MG63 (cell line): ENCODE measurements at places on chromosomes 11 and 22. TPM values are rescaled to one million over a fixed set of nuclear protein-coding genes. Genes with fewer than 3 reads are reported as not detected.

The TNNI2 gene
- not detected in 2 replicates for total RNA-seq

DNA sequence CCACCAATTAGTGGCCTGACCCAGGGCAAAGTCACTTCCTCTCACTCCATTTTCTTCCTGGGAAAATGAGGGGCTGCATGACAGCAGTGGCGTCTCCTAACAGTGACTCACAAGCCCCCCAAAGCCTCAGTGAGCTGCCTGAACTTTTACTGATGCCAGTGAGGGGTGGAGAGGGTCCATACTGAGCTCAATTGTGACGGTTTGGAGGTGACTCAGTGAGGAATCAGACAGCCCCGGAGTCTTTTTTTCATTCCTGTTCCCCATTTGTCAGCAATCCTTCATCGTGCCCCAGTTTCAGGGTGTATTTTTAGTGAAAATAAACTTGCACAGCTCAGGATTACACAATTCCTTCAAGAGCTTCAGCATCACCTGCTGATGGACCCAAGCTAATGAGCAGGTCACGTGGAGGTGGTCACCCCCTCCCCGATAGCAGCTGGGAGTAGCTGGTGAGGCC, 30.1 kb upstream of the RASD2 start:
- no peak for DNase-seq

The GAL3ST1 gene
- total RNA-seq: not detected in 2 replicates

GRCh38 chr11:124600621-124601320, 10.5 kb upstream of the PANX3 start:
- no peak for DNase-seq

DNA sequence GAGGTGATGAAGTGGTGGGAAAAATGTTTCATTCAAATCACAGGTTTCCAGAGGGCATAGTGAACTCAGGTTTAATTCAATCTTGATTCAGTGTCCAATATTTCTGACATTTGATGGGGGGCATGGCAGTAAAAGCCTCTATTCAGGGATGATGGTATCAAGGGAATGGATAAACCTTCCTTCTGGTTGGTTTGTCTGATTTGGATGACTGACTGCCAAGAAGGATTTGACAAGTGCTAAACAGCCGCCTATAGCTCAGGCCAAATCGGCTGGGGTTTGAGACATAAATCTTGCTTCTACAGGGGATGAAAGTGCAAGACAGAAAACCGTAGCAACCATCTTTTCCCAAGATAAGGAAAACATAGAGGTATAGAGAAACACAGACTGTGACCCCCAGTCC, 121.8 kb upstream of the C11orf87 start:
- no peak for DNase-seq

GRCh38 chr11:102476069-102476468, 23.5 kb upstream of the TMEM123 start:
- no peak for DNase-seq

GRCh38 chr11:121389651-121390050, 62.5 kb upstream of the SORL1 start:
- DNase-seq: no peak

DNA sequence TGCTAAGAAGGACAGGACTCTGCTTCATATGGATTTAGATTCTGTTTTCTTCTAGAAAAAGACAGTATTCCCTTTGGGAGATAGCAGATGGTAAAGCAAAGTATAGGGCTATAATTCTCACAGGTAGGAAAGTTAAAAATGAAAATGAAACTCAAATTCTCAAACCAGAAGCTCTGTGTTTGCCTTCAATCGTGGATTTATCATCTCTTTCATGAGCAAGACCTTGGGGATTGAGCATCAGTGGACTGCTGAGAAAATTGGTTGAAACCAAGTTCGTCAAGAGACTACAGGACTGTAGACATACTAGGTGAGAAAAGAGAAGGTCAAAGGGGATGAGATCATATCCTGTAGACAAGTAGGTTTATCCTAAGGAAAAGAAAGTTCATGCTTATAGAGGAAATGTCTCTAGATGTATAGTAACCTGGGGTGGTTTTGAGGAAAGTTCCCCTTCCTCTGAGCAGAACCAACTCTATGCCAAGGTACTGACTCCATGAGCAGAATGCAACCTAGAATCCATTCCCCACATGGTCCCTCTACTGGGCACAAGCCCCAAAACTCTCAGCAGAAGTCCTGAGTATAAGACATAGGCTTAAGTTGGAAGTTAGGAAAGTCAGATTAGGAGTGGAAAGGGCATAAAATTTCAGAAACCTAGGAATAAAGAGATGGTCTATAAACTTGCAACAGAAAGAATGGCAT, 46.5 kb downstream of the SLC5A12 start:
- DNase-seq: no peak

GRCh38 chr11:117411736-117412135, 84.1 kb downstream of the CEP164 start:
- no peak for DNase-seq

The OR2AG1 gene
- not detected in 2 replicates for total RNA-seq

DNA sequence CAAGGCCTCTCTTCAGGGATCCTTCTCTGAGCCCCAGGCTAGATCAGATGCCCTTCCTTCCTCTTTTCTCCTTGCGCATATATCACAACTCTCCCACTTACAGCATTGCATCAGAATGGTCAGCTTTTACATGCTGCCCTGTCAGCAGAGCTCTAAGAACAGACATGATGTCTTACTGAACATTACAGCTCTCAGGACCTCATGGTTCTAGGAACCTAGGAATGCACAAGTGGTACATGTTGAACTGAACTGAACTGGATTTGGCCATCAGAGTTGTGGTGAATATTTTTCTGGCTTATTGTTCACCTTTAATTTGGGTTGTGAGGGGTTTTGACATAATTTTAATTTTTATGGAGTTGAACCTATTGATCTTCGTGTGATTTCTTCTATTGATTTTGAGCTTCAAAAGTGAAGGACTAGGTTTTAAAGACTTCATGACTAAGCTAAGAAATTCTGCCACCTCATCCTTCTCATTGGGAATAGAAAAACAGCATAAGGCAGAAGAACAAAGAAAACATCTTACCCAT, 37.7 kb upstream of the SPON1 start:
- no peak for DNase-seq

- no peak for DNase-seq
Measured at GRCh38 chr11:114178656-114179055, 117.5 kb upstream of the NNMT start.

The TPBGL gene
- total RNA-seq: not detected in 2 replicates

The TRIM48 gene
- not detected in 2 replicates for total RNA-seq

- no peak for DNase-seq
Measured at GRCh38 chr11:15555161-15555560, 440.4 kb downstream of the INSC start.

DNA sequence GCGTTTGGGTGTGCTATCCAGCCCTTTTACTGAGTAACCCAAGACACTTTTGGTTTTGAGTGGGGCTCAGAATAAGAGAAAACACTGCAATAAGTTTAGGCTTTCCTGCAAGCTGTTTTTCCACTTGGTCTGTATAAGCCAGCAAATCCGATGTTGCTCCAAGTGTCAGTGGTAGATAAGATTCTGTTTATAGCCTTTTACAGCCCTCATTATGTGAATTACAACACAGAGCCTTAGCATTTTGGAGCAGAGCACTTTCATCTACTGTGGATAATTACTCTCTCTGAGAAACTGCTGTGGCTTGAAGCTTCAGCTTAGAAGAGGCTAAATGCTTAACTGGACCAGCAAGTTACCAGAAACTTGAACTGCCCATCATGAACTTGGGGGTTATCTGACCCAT, 601.1 kb downstream of the JRKL start:
- DNase-seq: no peak

DNA sequence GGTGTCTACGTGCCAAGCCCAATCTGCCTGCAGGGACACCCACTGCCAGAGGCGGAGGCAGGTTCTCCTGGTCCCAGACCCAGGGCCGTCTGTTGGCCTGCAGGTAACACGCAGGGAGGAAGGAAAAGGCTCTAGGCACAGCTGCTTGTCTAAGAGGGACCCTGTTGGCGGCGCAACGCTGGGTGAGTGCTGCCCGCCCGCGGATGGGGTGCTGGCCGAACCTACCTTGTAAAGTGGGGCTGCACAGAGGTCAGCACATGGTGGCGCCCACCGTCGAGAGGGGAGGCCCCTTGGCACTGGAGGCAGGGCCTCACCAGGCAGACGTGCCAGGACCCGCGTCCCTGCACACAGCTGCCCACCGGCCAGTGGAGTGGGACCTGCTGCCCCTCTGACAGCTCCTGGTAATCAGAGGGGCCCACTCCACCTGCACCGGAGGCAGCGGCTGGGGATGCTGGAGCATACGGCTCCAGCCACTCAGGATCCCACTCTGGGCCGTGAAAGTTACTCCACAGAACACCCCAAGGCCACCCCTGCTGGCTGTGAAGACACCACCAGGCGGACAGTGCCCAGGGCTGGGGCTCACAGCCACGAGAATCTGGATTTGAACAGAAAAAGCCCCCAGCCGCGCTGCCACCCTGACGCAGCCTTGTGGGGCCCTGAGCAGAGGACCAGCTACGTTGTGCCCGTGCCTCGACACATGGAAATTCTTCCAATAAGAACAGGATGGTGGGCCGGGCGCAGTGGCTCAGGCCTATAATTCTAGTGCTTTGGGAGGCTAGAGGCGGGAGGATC, 24.0 kb downstream of the TBX1 start:
- DNase-seq: no peak

GRCh38 chr11:19976281-19976941, 183.9 kb downstream of the DBX1 start:
- no peak for DNase-seq

The LSP1 gene
- total RNA-seq: 41.7 and 66.6 TPM in 2 replicates

The SLCO2B1 gene
- not detected in 2 replicates for total RNA-seq

The APLNR gene
- not detected in 2 replicates for total RNA-seq
